Activated CD8-positive, alpha-beta memory T cell treated with anti-CD3 and anti-CD28 coated beads, Interleukin-2, amount 50 U/mL, for 48 hours (primary cell): ENCODE measurements at places on chromosomes 12 and 14.

DNA sequence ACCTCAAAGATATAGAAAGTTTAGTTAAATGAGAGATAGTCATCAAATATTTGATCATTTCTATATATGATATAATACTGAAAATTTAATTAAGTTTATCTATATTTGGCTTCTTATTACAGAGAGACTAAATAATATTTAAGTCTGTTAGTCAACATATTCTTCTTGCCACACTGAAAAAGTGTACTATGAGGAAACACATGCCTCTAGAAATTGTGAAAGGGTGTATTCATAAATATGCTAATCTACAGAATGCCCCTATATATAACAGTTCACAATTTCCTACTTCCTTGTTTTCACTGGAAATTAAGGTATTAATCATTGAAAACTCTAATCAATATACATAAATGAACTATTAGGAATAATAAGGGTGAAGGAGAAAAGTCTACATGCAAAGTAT is 31.4 kb upstream of the ETV6 start:
- DNase-seq: no peak

DNA sequence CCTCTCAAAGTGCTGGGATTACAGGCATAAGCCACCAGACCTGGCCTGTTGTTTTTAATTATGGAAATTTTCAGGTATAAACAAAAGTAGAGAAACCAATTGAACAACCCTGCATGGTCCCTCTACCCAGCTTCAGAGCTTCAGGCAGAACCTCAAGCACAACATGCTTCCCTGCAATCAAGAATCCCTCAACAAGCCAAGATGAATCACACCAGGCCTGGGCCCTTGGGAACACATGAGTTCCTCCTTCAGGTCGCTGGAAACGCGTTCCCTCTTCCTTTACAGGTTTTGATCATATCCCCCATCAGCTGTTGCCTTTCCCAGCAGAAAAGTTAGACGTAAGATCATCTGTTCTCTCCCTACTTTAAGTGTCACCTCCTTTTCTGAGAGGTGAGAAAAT is 20.5 kb upstream of the CORO1C start:
- DNase-seq: no peak

- DNase-seq: no peak
Measured at GRCh38 chr14:72651714-72652113, 242.2 kb downstream of the DPF3 start.

- peak; percentile 96 for DNase-seq
Measured at GRCh38 chr12:52870361-52871290, 21.8 kb upstream of the KRT78 start.

- DNase-seq: no peak
Measured at GRCh38 chr14:32345311-32345791, 16.3 kb downstream of the AKAP6 start.

- no peak for DNase-seq
Measured at GRCh38 chr12:53795927-53796326, 44.1 kb upstream of the CISTR start.

DNA sequence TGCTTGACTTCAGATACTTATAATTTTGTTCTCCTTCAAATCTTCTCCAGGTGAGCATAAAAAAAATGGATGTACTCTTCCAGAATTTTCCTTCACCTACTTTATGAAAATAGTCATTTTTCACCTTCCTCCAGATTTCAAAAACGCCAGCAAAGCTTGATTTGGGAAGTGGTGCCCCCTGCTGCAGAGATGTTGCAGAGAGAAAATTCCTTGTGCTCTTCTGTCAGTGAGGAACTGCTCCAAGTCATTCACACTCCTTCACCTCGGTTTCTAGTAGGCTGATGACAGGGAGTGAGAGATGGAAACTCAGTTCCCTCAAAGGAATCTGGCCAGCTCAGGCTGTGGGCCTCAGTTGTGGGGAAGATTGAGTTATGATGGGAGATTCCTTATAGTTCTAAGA is 24.2 kb upstream of the RNASE3 start:
- no peak for DNase-seq

GRCh38 chr12:11509326-11509725 is 114.0 kb upstream of the PRB2 start:
- DNase-seq: no peak

GRCh38 chr12:23488130-23488529 is 461.3 kb downstream of the SOX5 start:
- DNase-seq: no peak

GRCh38 chr12:62481843-62482540 is 15.4 kb downstream of the MON2 start:
- no peak for DNase-seq

DNA sequence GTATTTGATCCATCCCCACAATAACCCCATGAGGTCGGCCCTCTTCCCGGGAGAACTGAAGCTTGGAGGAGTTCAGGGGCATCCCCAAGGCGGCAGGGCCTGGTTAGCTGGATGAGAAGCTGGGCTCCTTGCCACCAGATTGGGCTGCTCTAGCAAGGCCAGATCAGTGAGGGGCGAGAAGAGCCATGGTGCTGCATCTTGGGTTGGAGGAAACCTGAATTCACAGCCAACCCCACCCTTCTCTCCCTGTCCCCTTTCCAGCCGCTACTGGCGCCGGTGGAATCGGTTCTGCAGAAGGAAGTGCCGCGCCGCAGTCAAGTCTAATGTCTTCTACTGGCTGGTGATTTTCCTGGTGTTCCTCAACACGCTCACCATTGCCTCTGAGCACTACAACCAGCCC is 228.6 kb upstream of the FKBP4 start:
- DNase-seq: no peak

- DNase-seq: no peak
Measured at GRCh38 chr14:92627707-92628215, 114.2 kb downstream of the RIN3 start.

- DNase-seq: no peak
Measured at GRCh38 chr12:28209782-28210181, 19.5 kb downstream of the CCDC91 start.
